Dermis microvascular lymphatic vessel endothelial cell (primary cell): ENCODE measurements at places on chromosomes 3 and 15. TPM values are rescaled to one million over a fixed set of nuclear protein-coding genes. Genes with fewer than 3 reads are reported as not detected.

MKRN3 gene
- total RNA-seq = under 0.01 TPM in 1 of 2 replicates, not detected in the other

DNA sequence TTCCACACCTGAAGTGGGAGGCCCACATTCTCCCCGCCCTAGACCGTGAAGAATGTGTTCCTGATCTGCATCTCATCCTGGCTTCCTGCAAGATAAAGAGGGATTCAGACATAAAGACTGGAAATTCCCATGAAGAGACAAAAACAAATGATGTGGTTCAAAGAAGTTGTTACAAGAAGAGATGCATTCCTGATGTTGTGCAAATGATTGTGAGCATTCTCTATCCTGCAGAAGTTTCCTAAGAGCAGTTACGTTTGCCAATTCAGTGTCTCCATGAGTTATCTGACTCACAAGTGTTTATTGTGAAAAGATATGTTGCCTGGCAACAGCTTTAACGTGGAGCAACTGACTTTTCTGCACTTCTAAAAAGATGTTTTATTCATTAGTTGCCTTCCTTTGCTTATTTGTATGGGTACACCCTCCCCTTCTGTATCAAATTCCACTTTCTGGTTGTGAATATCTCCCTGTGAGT is 107.8 kb downstream of the ZIC4 start:
- DNase-seq = no peak

- no peak for DNase-seq
Observed at GRCh38 chr3:13115991-13116390, 42.8 kb upstream of the IQSEC1 start.

C3orf52 gene
- 8.1 and 10.0 TPM in 2 replicates for total RNA-seq

- no peak for DNase-seq
Observed at GRCh38 chr15:42070976-42071350, 23.4 kb downstream of the PLA2G4D start.

DNA sequence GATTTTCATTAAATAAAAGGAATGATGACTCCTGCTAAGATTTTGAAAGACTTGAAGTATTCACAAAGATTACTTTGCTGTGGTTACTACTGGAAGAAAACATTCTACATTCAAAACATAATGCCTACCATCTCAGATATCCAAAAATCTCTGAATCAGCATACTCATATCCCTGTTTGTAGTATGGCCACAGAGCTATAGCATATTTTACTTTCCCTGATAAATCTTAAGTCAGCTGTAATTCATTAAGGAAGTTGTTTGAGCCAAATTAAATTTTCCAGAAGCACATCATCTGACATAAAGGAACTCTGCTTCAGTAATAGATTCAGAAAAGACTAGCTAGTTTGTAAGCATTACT is 942.0 kb downstream of the ROBO1 start:
- no peak for DNase-seq

DNA sequence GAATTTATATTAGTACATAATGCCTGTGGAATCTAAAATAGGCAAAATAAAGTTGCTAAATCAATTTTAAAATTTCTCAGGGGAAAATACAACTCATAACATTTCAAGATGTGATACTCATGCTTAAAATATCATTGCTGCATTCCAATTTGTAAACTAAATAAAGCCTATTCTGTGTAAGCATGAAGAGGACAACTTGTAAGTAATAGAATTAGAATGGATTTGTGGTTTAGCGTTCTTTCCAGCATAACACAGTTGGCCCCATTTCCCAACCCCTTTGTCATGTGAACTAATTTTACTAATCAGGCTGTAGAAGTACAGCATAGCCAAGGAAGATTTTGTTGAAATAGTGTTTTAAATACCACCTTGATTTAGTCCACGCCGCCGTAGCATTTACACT is 437.2 kb downstream of the SI start:
- DNase-seq = no peak

NRG4 gene
- not detected in 2 replicates for total RNA-seq

- peak; percentile 31 for DNase-seq
Observed at GRCh38 chr3:87771337-87772192, 287.2 kb downstream of the CGGBP1 start.

MST1R gene
- 0.13 TPM in 2 replicates for total RNA-seq

DNA sequence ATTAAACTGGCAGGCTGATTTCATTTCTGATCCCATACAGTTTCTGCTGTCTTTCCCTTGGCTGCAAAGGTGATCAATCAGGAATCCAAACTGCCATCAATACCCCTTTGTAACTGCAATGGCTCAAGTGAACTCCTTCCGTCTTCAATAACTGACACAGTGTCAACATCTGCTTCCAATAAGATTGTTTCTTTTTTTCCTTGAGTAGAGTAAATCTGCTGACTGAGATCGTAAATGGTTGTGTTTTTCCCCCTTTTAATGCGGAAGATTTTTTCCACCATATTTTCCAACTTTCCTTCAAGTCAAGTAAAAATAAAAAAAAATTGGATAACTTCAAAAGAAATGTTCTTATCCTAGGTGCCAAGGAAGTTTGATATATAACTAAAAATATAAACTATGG is 48.7 kb downstream of the VGLL3 start:
- no peak for DNase-seq

DNA sequence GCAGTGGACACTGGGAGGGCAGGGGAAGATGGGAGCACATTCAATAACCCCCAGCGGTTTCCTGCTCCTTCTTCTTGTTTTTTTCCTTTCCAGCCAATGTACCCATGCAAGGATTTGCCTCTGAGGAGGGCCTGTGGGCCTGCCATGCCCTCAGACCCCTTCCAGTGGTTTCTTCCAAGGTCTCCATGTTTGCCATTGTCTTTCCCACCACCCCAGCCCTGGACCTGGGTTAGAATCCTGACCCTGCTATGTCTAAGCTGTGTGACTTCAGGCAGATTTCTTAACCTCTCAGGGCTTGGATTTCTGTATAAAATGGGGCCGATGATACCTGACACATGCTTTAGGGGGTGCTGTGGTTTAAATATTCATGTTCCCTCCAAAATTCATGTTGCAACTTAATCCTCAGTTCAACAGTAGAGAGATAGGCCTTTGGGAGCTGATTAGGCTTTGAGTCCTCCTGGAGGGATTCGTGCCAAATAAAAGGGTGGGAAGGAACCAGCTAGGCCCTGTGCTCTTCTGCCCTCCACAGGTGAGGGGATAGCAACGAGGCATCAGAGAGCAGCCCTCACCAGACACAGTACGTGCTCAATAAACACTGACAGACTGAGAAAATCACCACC is 46.3 kb upstream of the FLNB start:
- peak; percentile 64 for DNase-seq

DNA sequence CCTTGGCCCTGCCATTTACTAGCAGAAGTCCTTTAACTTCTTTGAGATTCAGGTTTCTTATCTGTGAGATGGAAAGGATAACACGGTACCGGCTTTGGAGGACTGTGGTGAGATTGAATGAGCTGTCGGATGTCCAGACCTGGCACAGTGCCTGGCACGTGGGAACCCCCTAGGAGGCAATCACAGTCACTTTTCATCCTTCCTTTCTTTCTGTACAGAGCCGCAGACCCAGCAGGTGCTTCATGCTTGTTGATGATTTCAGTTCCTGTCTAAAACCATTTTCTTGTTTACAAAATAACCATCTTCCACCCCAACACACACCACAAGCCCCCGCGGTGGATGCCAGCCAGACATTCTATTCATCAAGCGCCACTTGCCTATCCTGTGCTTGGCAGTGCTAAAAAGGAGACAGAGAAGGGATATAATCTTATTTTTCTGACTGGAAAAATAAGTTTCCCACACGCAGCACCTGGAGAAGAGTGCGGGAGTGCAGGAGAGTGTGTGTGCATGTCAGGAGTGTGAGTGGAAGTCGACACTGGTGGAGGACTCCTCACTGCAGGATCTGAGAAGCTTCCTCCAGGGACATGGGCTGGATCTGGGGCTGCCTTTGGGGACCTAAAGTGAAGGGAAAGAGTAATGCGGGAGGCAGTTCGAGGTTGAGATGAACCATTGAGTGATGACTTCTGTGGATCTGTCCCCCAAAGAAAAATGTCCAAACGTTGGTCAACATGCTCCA is 85.7 kb downstream of the ST6GAL1 start:
- DNase-seq = peak; percentile 47
